Activated CD4-positive, alpha-beta memory T cell treated with anti-CD3 and anti-CD28 coated beads for 36 hours (primary cell): ENCODE measurements at places on chromosomes 7 and 10. TPM values are rescaled to one million over a fixed set of nuclear protein-coding genes. Genes with fewer than 3 reads are reported as not detected.

DNA sequence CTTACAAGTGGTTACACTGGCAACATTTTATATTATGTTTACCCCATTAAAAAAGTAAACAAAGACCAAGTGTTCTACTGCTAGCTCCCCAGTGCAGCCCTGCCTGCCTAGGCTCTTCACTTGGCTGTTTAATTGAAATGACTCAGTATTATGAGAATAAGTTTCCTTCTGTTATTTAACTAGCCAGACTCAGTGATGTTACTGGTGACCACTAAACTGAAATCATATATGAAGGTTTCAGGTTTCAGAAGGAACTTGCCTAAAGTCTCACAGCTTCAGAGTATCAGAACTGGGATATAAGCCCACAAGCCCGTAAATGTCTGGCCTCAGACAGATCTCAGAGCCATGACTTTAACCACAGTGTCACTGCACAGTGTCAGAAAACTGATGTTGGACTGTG, 66.8 kb upstream of the EXOC4 start:
- no peaks in the 10 kb centered on the region for H3K36me3 ChIP-seq
- H3K27me3 ChIP-seq, result peaks cover 5% of the 10 kb centered on the region
- no peak overlapping the region for H3K27ac ChIP-seq
- no peaks in the 10 kb centered on the region for H3K4me1 ChIP-seq

GRCh38 chr7:158447151-158447505, 140.5 kb downstream of the PTPRN2 start:
- DNase-seq, result no peak
- no peaks in the 10 kb centered on the region for H3K4me1 ChIP-seq
- no peaks in the 10 kb centered on the region for H3K36me3 ChIP-seq
- no peak overlapping the region for H3K27ac ChIP-seq

DNA sequence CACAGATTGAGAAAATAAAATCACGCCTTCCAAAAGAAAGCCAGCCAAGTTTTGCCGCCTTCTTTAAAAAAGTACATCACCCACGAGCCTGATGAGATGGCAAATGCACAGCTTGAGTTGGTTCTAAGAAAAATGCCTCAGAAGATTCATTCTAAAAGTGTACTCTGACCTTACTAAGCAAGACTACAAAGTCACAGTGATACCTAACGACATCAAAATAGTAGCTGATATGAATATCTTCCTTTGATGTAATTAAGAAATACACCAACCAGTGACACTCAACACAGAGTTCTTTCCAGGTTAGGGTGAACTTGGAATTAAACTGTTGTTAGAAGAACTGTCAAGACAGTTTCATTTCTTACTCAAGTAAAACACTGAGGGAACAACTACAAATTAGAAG, 78.0 kb upstream of the AMPH start:
- H3K4me3 ChIP-seq, result no peak overlapping the region
- peaks cover 4% of the 10 kb centered on the region for H3K4me1 ChIP-seq
- no peak for DNase-seq
- peaks cover 1% of the 10 kb centered on the region for H3K36me3 ChIP-seq
- H3K27me3 ChIP-seq, result peaks cover 8% of the 10 kb centered on the region

DNA sequence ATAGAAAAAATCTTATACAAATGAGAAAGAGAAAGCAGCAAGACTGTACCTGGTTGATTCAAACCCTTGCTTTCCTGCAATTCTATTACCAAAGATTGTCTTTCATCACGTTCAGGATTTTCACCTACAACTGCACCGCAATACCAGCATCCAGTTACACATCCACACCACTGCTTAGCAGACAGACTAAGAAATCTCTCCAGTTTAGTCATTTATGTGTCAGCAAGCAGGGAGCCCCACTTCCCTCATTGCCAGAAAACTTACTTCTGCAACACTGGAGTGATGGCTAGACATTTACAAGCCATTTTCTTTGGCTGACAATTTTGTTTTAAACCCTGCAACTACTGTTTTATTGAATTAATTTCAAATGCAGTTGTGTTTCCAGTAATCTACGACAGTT, 359.6 kb upstream of the MEOX2 start:
- no peaks in the 10 kb centered on the region for H3K27me3 ChIP-seq
- H3K4me3 ChIP-seq, result no peak overlapping the region
- no peak overlapping the region for H3K27ac ChIP-seq
- DNase-seq, result no peak
- no peaks in the 10 kb centered on the region for H3K4me1 ChIP-seq

DNA sequence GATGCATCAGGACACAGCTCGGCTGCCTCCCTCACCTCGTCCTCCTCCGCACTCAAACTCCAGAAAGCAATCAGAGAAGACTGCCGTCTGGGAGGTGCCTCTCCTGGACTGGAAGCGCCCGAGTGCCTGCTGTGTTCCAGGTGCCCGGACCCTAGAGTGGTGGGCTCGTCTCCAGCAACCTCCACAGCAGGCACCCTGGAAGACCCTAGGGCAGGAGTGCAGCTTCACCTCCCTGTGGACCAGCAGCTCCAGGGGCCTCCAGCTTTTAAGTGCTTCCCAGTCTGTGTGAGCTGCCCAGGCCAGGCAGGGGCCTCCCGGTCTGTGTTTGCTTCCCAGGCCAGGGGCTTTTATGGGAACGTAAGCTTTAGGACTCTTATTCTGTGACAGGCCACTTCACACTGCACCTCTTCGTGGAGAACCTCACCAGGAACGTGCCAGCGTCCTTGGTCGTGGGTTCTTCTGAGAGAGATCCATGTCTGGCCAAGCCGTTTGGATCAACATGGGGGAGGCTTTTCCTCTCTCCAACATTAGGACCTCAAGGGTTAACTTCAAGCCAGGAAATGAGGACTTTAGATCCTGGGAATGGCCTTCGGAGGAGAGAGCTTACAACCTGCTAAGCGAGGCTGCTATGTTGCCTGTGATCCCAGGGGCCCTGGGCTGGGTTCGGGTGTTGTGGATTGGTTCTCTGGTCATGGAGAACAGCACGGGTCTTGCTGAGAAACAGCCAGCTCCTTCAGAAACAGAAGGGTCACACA, 5.9 kb upstream of the PWWP2B start:
- no peaks in the 10 kb centered on the region for H3K36me3 ChIP-seq
- peaks cover 3% of the 10 kb centered on the region for H3K4me1 ChIP-seq
- no peak for DNase-seq
- peaks cover 2% of the 10 kb centered on the region for H3K27me3 ChIP-seq
- H3K27ac ChIP-seq, result no peak overlapping the region

- no peak for DNase-seq
- no peaks in the 10 kb centered on the region for H3K27me3 ChIP-seq
- peaks cover 21% of the 10 kb centered on the region for H3K4me1 ChIP-seq
- no peak overlapping the region for H3K4me3 ChIP-seq
Measured at GRCh38 chr10:132565516-132566209, 28.1 kb downstream of the INPP5A start.

- H3K27me3 ChIP-seq, result no peaks in the 10 kb centered on the region
- DNase-seq, result no peak
- H3K36me3 ChIP-seq, result no peaks in the 10 kb centered on the region
- H3K27ac ChIP-seq, result no peak overlapping the region
- H3K4me3 ChIP-seq, result no peak overlapping the region
- peaks cover 8% of the 10 kb centered on the region for H3K4me1 ChIP-seq
Measured at GRCh38 chr7:30700941-30701340, 18.7 kb upstream of the CRHR2 start.

- no peaks in the 10 kb centered on the region for H3K4me1 ChIP-seq
- peaks cover 4% of the 10 kb centered on the region for H3K27me3 ChIP-seq
- no peak overlapping the region for H3K4me3 ChIP-seq
- no peak for DNase-seq
- no peaks in the 10 kb centered on the region for H3K36me3 ChIP-seq
Measured at GRCh38 chr10:1809139-1809741, 71.9 kb upstream of the ADARB2 start.

GRCh38 chr7:154347700-154348266, 295.6 kb downstream of the DPP6 start:
- no peak overlapping the region for H3K4me3 ChIP-seq
- DNase-seq, result no peak
- H3K4me1 ChIP-seq, result no peaks in the 10 kb centered on the region
- no peaks in the 10 kb centered on the region for H3K36me3 ChIP-seq

GRCh38 chr10:50807851-50808776, 68.4 kb downstream of the ASAH2B start:
- H3K4me3 ChIP-seq, result no peak overlapping the region
- no peak for DNase-seq
- H3K27me3 ChIP-seq, result no peaks in the 10 kb centered on the region
- H3K4me1 ChIP-seq, result no peaks in the 10 kb centered on the region

DNA sequence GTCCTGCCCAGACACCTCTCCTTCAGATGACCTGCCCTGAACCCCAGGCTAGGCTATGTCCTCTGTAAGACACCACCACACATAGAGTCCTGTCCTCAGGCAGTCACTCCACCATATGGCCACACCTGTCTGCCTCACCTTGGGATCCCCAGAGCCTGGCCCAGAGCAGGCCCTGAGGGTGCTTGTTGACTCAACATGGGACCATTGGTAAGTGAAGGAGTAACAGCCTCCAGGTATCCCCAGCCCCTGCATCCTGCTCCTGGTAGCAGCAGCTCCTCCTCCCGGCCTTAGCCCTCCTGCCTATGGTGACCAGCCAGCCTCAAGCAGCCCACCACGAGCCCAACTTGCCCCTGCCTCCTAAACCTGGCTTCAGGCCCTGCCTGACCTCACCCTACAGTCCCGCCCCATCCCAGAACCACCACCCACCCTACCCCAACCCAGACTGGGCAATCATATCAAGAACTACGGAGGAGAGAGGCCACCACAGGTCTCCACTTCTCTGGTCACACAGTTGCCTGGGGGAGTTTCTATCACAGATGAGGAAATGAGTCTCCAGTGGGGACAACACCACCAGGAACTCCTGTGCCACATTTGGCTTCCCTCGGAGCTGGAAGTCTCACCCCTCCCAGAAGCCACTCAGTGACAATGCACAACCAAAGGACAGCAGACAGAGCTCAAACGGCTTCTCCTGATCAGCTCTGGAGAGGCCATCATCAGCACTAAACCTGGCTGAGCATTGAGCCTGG, 136.6 kb downstream of the GRID1 start:
- no peak for DNase-seq
- H3K4me1 ChIP-seq, result no peaks in the 10 kb centered on the region
- H3K36me3 ChIP-seq, result no peaks in the 10 kb centered on the region

DNA sequence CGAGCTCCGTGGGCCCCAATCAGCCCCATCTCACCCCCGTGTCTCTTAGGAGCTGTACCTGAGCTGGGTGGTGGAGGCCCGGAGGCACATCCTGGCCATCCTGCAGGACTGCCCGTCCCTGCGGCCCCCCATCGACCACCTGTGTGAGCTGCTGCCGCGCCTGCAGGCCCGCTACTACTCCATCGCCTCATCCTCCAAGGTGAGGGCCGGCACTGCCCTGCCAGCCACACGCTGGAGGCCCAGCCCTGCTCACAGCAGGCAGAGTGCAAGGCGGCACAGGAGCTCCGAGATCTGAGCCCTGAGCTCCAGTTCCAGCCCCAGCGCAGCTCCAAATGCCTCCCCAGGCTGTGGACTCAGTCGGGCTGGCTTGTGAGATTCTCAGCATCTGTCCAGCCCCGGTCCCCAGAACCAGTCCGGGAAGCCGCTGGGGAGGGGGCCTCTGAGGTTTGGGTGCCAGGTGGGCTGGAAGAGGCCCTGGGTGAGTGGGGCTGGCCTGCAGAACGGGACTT, 9.3 kb downstream of the TMEM120A start:
- H3K27ac ChIP-seq, result no peak overlapping the region
- DNase-seq, result no peak
- H3K36me3 ChIP-seq, result peaks cover 2% of the 10 kb centered on the region
- no peaks in the 10 kb centered on the region for H3K27me3 ChIP-seq
- no peak overlapping the region for H3K4me3 ChIP-seq

GRCh38 chr10:14918964-14919363, 34.9 kb downstream of the DCLRE1C start:
- peaks cover 82% of the 10 kb centered on the region for H3K36me3 ChIP-seq
- no peak for DNase-seq
- H3K27ac ChIP-seq, result no peak overlapping the region
- H3K4me3 ChIP-seq, result no peak overlapping the region
- H3K27me3 ChIP-seq, result no peaks in the 10 kb centered on the region

DNA sequence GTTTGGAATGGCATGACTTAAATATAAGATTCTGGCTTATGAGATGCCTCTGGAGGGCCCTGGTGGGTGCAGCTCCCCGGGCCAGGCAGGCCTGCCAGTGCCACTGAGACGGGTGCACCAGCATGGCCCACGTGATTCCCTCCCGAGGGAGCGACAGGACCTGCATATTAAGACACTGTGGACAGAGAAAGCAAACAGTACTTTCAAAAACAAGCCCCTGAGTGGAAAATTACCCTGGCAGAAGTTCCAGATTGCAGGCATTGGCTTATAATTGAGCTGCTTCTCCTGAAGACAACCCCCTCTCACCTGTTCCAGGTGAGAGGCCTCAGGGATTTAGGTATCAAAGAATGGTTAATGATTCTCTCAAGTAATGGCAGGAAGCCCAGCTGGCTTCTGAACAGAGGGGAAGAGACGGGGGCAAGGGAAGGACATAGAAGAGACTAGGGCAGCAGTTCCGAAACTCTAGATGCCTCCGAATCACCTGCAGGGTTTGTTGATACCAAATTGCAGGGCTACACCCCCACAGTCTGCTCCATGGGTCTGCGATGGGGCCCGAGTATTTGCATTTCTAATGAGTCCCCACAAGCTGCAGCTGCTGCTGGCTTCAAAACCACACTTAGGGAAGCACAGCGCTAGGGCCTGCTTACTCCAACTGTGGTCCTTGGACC, 66.0 kb upstream of the DOCK1 start:
- DNase-seq, result no peak
- H3K4me3 ChIP-seq, result no peak overlapping the region

TAF5 gene
- total RNA-seq, result 13.2 TPM

GRID2IP gene
- 0.19 TPM for total RNA-seq

CCDC136 gene
- 8.8 TPM for total RNA-seq

SEMA3C gene
- total RNA-seq, result not detected

PNLIPRP1 gene
- total RNA-seq, result not detected

PDK4 gene
- total RNA-seq, result not detected

EBF3 gene
- not detected for total RNA-seq

ENO4 gene
- not detected for total RNA-seq
